ENCODE measurements at places on chromosomes 2 and 18.

- DNase-seq = no peak
Observed at GRCh38 chr18:58692422-58693185, 21.3 kb downstream of the MALT1 start.

GRCh38 chr2:46748121-46748520 is 167.5 kb downstream of the MCFD2 start:
- no peak for DNase-seq

DNA sequence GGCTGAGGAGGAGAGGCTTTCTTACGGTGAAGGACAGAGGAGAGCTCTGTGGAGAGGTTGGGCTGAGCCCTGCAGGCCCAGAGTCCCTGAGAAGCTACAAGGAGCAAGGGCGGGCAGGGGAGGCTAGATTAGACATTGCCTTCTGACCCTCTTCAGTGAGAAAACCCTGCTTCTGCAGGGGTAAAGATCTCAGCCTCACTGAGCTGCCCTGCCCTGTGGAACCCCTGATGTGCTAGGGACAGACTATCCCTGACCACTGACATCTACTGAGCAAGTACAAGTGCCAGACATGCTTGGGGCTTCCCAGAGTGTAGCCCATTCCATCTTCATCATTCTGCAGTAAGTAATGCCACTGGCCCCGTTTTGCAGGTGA is 111.5 kb downstream of the CYP26B1 start:
- DNase-seq = no peak

- no peak for DNase-seq
Observed at GRCh38 chr18:13051159-13051558, 60.0 kb downstream of the CEP192 start.

- peak; percentile 78 for DNase-seq
Observed at GRCh38 chr2:95076705-95077529, 44.7 kb downstream of the MRPS5 start.

GRCh38 chr18:45270289-45270771 is 344.9 kb upstream of the SLC14A2 start:
- no peak for DNase-seq

GRCh38 chr2:148674063-148675020 is 29.8 kb downstream of the EPC2 start:
- DNase-seq = no peak

DNA sequence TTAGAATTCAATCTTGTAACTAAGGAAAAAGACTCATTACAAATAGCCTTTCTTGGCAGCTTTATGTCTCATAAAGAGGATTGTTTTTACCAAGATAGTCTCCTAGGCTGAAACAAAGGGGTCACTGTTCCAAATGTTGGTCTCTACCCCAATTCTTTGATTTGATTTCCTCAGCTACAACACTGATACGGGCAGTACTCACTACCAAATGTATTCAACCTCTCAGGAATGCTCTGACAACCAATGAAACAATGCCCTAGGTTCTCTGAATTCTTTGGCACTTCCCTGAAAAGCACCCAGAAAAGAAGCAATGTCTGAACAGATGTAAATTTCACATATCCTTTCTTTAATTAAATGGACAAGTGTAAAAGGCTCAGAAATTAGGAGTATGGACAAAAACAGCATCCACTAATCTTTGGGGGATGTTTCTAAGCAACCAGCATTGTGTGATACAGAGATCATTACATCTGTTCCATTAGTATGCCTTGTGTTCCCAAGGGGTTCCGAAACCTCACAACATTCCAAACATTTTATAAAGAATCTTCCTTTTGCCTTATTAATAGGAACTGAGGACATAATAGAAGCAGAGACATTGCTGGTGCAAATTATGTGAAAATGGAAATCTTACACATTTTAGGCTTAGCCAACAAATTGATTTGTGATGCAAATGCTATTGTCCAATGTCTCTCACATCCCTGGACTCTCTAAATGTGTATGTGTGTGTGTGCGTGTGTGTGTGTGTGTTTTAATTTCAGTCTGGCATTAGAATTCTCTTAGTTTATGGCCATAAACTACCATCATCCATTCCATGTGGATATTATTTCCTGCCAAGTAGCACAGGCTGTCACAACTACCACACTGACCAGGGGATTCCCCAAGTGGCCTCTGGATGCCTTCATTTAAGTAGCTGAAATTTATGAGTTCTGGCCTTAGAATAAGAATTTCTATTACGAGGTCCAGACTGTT is 276.0 kb downstream of the MTX2 start:
- DNase-seq = no peak

DNA sequence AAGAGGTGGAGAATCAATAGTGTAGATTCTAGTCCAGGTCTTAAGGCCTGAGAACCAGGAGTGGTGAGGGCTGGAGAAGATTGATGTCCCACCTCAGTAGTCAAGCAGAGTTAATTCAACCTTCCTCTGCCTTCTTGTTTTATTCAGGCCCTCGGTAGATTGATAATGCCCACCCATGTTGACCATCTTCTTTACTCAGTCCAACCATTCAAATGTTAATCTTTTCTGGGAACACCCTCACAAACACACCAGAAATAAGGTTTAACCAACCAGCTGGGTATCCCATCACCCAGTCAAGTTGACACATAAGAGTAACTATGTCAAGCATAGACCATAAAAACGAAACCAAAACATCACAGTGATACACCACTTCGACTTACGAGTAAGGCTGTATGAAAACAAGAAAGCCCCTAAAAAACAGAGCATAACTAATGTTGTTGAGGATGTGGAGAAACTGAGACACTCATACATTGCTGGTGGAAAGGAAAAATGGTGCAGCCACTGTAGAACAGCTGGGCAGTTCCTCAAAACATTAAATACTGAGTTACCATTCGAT is 57.5 kb downstream of the SLC35F5 start:
- no peak for DNase-seq

GRCh38 chr2:42132191-42132965 is 36.8 kb upstream of the EML4 start:
- peak; percentile 43 for DNase-seq

- DNase-seq = peak; percentile 94
Observed at GRCh38 chr18:12287684-12288402, 20.2 kb upstream of the TUBB6 start.

DNA sequence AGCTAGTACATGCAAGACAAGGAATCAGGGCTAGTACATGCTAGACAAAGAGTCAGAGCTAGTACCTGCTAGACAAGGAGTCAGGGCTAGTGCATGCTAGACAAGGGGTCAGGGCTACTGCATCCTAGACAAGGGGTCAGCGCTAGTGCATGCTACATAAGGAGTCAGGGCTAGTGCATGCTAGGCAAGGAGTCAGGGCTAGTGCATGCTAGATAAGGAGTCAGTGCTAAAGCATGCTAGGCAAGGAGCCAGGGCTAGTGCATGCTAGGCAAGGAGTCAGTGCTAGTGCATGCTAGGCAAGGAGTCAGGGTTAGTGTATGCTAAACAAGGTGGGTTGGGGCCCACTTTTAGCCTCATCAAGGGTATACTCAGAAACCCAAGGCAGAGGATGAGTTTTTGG is 90.1 kb upstream of the FAM136A start:
- DNase-seq = no peak

- DNase-seq = no peak
Observed at GRCh38 chr2:5908071-5908470, 215.9 kb downstream of the SOX11 start.

- no peak for DNase-seq
Observed at GRCh38 chr2:12679550-12680072, 37.1 kb upstream of the TRIB2 start.

DNA sequence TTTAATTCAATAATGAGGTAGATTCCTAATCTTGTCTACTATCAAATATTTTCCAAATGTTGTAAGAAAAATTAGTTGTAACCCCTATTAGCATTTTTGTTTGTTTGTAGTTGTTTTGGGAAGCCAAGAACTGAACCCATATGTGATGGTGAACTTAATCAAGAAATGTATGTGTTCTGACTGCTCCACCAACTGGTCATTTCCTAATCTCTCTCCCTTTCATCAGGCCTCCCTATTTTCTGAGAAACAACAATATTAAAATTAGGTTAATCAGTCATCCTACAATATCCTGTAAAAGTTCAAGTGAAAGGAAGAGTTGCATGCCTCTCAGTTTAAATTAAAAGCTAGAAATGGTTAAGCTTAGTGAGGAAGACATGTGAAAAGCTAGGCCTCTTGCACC is 504.0 kb downstream of the EPHA4 start:
- DNase-seq = no peak

- DNase-seq = no peak
Observed at GRCh38 chr2:203492965-203493364, 42.1 kb downstream of the RAPH1 start.

DNA sequence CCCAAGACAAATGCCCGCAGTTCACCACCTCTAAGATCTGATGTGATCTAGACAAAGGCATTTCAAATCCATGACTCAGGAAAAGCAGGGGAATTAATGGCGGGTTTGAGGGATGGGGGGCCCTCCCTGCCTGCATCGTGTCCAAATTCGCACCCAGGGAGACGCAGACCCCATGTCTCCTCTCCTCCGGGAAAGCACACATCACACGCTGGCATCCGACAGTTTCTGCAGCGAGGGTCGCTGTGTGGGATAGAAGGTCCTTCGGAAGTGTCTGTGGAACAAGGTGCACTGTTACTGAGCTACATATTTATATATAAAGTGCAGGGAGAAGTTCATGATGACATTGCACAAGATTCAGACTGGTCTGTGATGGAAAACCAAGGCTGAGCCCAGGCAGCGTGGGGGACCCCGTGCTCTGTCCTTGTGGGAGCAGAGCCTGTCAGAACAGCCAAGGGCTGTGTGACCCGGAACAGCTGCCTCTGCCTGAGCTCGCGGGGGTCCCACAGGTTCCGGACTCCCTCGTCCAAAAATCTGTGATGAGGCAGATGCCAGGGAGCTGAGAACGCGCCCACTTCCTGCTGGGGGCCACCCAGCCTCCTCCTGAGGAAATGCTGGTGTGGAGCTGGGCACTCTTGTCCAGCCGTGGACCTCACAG is 82.3 kb upstream of the CTDP1 start:
- no peak for DNase-seq

GRCh38 chr2:140465301-140465700 is 1665.5 kb downstream of the LRP1B start:
- no peak for DNase-seq

GRCh38 chr2:236664136-236664535 is 94.5 kb downstream of the ACKR3 start:
- no peak for DNase-seq

DNA sequence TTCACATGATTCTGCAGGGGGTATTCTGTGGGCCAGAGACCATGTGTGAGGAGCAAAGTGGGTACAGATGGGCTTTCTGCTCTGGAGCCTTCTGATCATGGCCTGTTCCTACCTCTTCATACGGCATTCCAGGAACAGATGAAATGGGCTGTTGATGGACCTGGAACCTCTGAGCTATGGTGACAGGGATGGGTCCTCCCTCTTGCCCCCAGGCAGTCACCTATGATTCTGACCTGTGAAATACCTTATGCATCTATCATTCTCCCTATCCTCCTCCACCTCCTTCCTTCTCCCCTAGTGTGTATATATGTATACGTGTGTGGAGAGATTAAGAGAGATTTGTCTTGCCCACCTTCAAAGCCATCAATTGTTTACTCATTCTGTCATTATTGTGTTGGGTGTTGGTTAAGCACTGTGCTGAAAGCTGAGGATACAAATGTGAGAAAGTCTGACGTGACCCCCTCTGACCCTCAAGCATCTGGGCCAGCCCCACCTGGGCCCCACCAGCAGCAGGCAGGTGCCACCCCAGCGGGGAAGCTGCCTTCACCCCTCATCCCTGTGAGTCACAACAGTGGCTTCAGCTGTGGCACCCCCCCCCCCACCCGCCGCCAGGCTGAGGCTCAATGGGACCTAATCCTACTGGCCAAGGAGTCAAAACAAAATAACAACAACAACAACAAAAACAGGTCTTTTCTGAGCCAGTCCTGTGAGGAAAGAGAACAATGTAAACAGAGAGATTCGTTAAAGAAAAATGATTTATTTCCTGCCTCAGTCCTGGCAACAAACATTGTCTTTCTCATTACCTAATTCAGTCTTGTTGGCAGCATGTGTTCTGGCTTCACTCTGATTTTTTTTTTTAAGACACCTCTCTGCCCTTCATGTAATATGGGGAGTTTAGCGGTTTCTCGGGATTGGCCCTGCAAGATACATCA is 103.8 kb upstream of the CDC42EP3 start:
- no peak for DNase-seq

- DNase-seq = no peak
Observed at GRCh38 chr2:60484133-60484645, 69.3 kb downstream of the BCL11A start.

DNA sequence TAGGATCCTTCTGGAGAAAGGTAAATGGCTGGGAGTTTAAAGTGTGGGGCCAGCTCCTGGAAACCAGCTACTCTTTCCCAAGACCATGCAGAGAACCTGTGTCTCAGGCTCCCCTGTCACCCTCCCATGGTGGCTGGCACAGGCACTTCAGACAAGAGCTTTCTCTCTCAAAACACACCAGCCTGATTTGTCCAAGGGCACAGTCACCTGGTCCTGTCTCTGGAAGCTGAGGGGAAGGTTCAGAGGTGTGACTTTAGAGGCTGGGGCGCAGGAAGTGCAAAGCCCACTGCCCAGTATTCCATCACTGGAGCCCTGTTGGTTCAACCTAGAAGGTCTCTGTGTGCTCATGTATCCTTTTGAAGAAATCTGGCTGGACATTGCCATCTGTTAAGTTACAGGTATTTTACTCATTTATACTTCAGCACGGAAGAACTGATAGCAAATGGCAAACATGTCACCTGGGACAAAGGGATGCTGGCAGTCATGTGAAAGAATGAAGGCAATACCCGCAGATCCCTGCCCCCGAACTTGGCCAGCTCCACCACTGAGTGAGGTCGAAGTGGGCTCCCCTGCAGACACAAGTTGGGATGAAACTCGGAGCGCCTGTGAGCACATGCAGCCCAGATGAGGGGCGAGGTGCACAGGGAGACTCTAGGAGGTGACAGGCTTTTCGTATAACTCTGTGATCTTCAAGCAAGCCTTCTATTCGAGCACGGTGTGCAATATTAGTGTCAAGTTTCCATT is 96.9 kb upstream of the MGAT4A start:
- DNase-seq = no peak
